Mesothelial cell of epicardium (in vitro differentiated cells): ENCODE measurements at places on chromosomes 3 and 15. TPM values are rescaled to one million over a fixed set of nuclear protein-coding genes. Genes with fewer than 3 reads are reported as not detected.

The SLC2A2 gene
- total RNA-seq, result not detected in 3 replicates

- DNase-seq, result no peak
Measured at GRCh38 chr3:57852896-57853295, 96.8 kb downstream of the SLMAP start.

- DNase-seq, result no peak
Measured at GRCh38 chr3:108219336-108219735, 2.9 kb downstream of the IFT57 start.

The SNURF gene
- 22.6 to 33.1 TPM (median 27.0 TPM) in 3 replicates for total RNA-seq

DNA sequence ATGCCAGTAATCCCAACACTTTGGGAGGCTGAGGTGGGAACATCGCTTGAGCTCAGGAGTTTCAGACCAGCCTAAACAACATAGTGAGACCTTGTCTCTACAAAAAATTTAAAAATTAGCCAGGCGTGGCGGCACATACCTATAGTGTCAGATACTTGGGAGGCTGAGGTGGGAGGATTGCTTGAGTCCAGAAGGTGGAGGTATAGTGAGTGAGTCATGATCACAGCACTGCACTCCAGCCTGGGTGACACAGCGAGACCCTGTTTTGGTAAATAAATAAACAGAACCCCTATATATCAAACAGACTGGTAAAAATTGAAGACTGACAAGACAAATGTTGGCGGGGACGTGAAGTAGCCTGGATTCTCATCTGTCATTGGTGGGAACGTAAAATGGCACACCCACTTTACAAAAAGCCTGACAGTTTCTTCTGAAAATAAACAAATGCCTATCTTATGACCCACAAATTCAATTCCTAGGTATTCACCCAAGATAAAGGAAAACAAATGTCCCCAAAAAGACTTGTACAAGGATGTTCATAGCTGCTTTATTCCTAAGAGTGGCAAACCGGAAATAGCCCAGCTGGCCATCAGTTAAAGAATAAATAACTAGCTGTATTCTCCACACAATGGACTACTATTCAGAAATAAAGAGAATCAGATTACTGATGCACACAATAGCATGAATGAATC lies 47.0 kb upstream of the GK5 start:
- DNase-seq, result no peak

The LHFPL4 gene
- not detected in 3 replicates for total RNA-seq

GRCh38 chr3:185517387-185518130 lies 18.7 kb upstream of the TMEM41A start:
- DNase-seq, result no peak
